ENCODE measurements at places on chromosomes 3 and 15. TPM values are rescaled to one million over a fixed set of nuclear protein-coding genes. Genes with fewer than 3 reads are reported as not detected.

GABRB3 gene
- polyA plus RNA-seq, result 1.6 TPM

ITPKA gene
- polyA plus RNA-seq, result 1.9 TPM

PFKFB4 gene
- polyA plus RNA-seq, result 3.8 TPM

RLBP1 gene
- polyA plus RNA-seq, result 0.34 TPM

MEGF11 gene
- polyA plus RNA-seq, result 0.31 TPM

FGF12 gene
- polyA plus RNA-seq, result 3.3 TPM

IL16 gene
- polyA plus RNA-seq, result 7.5 TPM

GOLGA6L7 gene
- 0.28 TPM for polyA plus RNA-seq

GRCh38 chr15:101723171-101723873, 951 bp downstream of the TARS3 start:
- H3K27me3 ChIP-seq, result no peaks in the 10 kb centered on the region
- peaks cover 16% of the 10 kb centered on the region for H3K4me1 ChIP-seq
- H3K27ac ChIP-seq, result peak overlapping the region; percentile 74
- peak overlapping the region; percentile 61 for H3K4me3 ChIP-seq

DNA sequence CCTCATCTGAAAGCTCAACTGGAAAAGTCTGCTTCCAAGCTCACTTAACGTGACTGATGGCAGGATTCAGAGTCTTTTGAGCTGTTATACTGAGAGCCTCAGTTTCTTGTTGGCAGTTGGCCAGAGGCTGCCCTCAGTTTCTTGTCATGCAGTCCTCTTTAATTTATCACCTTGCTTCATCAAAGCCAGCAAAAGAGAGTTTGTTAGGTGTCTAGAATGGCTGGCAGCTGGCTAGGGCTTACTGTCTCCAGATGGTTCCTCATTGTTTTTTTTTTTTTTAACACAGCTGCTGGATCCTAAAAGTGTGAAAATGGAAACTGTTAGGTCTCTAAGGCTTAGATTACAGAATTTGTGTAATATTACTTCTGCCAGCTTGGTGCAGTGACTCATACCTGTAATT, 310.6 kb downstream of the PDCD6IP start:
- no peak overlapping the region for H3K4me3 ChIP-seq
- H3K4me1 ChIP-seq, result no peaks in the 10 kb centered on the region
- no peaks in the 10 kb centered on the region for H3K36me3 ChIP-seq
- no peak overlapping the region for H3K27ac ChIP-seq
- no peaks in the 10 kb centered on the region for H3K27me3 ChIP-seq

GRCh38 chr3:152835601-152836102, 721 bp downstream of the P2RY1 start:
- peak; percentile 32 for DNase-seq
- peaks cover 11% of the 10 kb centered on the region for H3K27me3 ChIP-seq
- peaks cover 5% of the 10 kb centered on the region for H3K4me1 ChIP-seq
- no peaks in the 10 kb centered on the region for H3K36me3 ChIP-seq
- H3K4me3 ChIP-seq, result peak overlapping the region; percentile 76

- DNase-seq, result no peak
- peaks cover 20% of the 10 kb centered on the region for H3K36me3 ChIP-seq
- no peaks in the 10 kb centered on the region for H3K4me1 ChIP-seq
- H3K27me3 ChIP-seq, result no peaks in the 10 kb centered on the region
- H3K27ac ChIP-seq, result no peak overlapping the region
Observed at GRCh38 chr15:49131403-49131802, 24.0 kb downstream of the COPS2 start.

DNA sequence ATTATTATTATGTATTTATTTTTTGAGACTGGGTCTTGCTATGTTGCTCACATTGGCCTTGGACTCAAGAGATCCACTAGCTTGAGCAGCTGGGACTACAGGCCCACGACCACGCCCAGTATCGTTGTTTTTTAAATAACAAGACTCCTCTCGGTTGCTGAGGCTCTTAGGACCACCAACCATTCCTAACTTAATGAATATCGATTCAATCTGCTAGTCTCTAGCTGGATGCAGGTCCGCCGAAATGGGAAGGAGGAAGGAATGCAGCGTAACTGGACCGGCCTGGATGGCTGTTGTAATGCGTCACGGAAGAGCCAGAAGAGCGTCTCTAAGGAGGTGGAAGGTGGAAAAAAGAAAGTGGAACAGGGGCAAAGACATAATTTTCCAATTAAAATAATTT, 1.7 kb downstream of the ANXA2 start:
- peak overlapping the region; percentile 98 for H3K27ac ChIP-seq
- peaks cover 27% of the 10 kb centered on the region for H3K36me3 ChIP-seq
- no peaks in the 10 kb centered on the region for H3K27me3 ChIP-seq

DNA sequence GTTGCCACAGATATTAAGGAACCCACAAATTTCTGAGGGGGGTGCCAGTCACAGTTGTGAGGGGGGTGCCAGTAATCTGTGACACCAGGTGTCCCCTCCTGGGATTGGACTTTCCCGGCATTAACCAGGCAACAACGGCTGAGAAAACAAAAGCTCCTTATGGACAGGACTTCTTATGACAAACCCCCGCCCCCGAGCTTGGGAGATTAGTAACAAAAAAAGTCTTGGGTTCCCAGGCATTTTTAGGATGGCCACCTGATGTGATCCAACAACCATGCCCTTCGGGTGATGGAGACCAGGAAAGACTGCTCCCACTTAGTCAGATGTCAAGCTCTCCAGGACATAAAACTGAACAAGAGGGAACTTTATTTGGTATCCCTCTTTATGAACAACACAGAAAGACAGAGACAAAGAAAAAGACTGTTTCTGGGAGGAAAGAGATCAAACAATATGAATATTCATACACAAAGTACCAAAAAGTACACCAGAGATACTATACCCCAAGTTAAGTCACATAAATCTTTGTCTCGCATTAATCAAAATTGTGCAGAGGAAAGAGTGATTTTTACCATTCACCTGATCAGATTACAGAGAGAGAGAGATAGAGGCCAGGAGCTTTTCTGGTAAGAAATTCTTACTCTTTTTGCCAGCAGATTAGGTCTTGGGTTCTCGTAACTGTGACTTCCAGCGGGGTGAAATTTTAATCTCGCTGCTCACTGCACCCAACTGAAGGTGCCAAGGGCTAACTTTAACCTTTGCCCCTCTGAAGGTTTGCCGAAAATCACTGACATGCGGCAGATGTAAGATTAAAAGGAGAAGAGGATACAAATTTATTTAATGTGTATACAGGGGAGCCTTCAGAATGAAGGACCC, 61.6 kb downstream of the OSTN start:
- H3K4me3 ChIP-seq, result no peak overlapping the region
- no peaks in the 10 kb centered on the region for H3K27me3 ChIP-seq
- no peak overlapping the region for H3K27ac ChIP-seq
- H3K4me1 ChIP-seq, result no peaks in the 10 kb centered on the region
